ENCODE measurements at places on chromosomes 6 and 20.

DNA sequence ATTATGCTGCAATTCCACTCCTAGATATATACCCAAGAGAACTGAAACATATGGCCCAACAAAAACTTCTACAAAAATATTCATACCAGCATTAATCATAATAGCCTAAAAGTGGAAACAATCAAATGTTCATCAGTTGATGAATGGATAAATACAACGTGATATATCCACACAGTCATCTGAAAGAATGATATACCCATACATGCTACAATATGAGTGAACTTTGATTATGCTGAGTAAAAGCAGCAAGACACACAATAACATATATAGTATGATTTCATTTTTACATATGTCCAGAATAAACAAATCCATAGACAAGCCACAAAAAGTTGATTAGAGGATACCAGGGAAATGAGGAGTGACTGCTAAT, 30.7 kb downstream of the CDK19 start:
- no peak for DNase-seq

- no peak for DNase-seq
Measured at GRCh38 chr20:62796699-62797491, 622 bp downstream of the MRGBP start.

- no peak for DNase-seq
Measured at GRCh38 chr20:42985628-42986027, 204.1 kb downstream of the PTPRT start.

DNA sequence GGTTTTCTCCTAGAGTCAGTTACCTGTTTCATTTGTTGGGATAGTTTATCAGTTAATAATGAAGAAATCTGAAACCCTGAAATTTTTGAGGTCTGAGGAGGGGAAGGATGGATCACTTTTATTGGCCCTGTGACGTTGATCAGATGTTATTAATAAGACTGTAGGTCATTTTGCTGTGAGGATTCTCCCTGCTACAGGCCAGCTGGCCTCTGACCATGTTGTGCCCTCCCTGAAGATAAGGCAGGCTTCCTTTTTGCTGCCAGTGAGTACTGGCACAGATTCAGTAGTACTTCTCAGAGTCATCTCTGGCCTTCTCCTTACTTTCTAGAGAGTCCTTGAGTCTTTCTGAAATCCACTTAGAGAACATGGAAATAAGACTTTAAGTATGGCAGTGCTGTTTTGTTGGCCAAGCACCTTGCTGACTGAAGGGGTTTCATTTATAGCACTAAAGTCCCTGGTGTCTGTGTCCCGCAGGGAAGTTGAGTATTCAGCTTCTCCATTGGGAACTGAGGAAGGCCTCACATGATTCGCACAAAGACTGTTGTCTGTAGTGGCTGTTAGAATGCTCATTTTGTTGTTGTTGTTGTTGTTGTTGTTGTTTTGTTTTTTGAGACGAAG, 202.6 kb downstream of the DTNBP1 start:
- no peak for DNase-seq

DNA sequence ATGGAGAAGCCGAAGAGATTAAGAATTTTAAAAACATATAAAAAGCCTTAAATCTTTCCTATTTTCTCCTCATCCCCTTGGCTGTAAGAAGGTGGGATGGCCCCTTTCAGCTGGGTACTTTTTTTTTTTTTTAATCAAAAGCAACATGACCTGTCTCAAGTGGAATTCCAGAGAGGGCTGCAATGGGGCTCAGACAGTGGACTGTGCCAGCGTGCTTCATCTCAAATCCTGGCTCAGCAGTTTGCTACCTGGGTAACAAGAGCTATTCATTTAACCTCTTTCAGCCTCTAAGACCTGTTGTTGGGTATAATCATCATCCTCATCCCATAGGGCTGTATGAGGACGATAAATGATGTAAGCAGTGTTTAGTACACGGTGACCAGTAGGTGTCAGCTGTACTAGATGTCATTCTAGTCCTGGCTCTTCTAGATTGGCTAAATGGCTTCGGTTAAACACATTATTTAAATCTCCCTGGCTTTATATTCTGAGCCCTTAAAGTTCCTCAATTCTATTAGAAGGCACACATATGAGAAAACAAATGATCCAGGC, 6.9 kb upstream of the PPP1R3G start:
- DNase-seq = no peak

DNA sequence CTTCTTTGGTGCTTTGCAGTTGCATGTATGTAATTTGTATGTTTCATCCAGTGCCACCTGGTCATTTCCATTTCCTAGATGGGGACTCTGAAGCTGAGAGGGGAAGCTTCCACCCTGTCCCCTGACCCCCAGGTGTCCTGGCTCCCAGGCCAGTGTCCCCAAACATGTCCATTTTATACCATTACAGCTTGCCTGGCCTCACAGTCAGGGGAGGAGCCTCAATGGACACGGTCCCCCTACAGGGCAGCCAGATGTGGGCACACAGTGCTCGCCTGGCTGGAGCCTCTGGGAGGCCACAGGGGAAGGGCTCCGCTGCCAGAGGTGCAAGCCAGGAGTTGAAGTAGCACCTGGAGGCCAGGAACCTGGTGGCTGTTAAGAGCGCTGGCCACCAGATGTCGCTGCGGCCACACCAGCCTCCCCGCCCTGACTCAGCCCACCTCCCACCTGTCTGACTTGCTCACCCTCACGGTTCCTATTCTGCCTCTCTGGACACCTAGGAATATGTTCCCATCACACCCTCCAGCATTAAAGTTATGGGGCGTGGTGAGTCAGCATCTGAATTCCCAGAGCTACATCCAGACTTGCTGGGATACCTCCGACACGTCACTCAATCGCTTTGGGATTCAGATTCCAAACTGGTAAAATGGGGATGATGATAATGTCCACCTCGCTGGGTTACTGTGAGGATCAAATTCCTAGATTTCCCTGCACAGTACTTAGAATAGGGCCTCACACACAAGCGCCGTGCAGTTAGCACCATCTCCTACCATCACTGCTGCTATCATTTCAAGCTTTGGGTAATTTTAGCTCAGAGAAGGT, 107.4 kb downstream of the SULF2 start:
- DNase-seq = peak; percentile 54

DNA sequence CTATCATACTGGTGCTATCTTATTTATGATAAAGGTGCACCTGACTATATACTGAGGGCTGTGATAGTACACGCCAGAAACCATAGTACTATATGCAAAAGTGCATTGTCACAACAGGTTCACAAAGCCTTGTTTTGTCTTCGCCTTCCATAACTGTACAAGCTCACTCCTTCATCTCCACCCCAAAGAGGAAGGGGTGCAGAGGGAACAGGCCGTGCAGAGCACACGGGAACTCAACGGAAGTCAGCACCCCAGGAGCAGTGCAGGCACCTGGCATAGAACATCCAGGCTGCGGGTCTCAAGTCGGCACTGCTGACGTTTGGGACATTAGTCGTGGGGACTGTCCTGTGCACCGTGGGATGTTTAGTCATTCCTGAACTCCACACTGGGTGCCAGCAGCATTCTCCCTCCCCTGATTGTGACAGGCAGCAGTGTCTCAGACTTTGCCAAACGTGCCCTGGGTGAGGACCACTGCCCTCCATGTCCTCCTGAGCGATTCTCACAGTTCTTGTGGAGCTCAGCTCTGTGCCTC, 99.7 kb downstream of the PXDC1 start:
- DNase-seq = no peak

- DNase-seq = peak; percentile 31
Measured at GRCh38 chr6:140438346-140438735, 1063.9 kb upstream of the CITED2 start.

DNA sequence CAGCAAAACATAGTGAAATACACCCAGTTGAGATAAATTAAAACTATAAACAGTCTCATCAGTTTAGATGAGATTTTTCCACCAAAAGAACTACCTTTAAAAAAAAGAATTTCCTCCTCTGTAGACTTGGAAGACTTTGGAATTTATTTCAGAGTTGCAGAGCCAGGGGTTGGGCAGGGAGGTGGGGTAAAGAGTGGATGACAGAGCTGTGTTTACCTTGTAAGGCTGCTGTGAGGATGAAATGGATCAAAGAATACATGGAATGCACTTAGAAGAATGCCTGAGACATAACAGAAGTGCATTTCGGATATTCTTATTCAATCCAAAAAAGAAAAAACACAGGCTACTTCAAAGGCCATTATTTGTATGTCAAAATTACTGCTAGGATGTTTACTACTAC, 6.4 kb upstream of the LY86 start:
- no peak for DNase-seq

DNA sequence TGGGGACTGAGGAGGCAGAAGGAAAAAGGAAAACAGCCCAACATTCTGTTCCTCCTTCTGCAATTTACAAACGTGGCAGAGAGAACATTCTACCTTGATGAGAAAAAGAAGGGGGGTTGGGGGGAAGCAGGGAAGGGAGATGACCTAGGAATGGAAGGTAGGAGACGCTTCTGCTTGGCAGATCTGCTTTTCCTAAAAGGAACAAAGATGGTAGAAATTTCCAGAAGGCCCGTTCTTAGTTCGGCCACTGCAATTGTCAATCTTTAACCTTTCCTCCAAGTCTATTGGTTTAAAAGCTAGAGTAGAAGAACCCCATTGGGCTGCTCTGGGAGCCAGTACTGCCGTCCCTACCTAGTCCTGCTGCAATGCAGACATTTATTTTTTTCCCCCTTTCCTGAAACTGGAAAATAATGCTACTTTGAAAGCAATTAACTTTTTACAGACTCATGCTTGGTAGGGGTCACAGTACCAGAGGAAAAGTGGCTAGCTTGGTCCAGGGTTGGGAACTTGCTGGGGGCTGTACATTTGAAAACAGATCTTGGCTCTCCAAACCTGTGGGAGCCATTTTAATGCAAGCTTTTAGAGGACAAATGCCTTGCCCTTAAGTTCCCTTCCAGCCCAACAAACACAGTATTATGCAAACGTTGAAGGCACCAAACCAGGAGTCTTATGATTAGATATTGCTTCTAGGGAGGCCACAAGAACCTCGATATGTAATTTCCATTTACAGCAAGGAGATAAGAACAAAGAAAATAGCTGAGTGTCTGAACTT, 2.6 kb downstream of the ZMYND8 start:
- DNase-seq = peak; percentile 84

- DNase-seq = peak; percentile 18
Measured at GRCh38 chr20:61628901-61629601, 377.0 kb downstream of the CDH4 start.

DNA sequence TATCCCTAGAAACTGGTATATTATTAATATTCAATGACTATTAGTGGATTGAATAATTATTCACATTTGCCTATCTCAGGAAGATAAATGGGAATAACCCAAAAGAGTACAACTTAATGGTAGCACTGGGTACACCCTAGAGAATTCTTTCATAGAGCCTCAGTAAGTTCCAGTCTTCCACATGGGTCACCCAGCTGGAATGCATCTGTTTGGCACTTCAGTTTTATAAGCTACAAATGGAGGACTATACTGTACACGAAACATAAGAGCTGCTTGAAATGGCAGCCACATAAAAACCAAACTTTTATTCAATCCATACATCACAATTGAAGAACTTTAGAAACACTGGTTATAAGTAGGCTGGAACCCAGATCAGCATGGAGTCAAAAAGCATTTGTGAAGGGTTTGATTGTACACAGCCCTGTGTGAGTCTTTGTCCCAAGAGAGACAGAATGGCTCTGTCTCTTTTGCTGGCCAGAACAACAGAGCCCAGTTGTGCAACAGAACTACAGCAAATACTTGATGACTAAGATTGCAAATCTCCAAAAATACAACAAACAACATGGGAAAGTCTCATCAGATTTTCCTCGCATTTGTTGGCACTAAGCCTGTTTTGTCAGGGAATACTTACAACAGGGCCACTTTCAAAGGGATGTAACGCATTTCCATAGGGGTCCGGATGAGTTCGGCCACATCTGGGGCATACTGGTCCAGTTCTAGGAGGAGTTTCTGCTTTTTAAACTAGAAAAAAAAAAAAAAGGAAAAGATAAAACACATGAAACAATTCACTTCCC, 39.5 kb downstream of the PIGU start:
- peak; percentile 91 for DNase-seq

- DNase-seq = no peak
Measured at GRCh38 chr6:54284161-54284860, 23.9 kb upstream of the TINAG start.

DNA sequence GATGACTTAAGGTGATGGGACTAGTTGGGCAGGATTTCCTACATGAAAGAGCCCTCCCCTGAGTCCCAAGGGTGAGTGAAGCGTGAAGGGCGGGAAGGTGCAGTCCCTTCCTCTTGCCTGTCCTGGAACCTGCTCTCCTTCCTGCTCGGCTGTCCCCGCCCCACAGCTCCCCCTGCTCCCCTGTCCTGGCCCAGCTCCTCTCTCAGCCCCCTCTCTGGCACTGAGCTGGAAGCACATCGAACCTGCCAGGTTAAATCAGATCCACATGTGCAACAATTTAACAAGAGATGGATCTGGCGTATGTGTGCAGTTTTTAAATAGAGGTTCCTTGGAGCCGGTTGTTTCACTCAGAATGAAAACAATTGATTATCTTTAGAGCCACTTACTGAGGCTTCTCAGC, 95.0 kb downstream of the LRFN2 start:
- no peak for DNase-seq

DNA sequence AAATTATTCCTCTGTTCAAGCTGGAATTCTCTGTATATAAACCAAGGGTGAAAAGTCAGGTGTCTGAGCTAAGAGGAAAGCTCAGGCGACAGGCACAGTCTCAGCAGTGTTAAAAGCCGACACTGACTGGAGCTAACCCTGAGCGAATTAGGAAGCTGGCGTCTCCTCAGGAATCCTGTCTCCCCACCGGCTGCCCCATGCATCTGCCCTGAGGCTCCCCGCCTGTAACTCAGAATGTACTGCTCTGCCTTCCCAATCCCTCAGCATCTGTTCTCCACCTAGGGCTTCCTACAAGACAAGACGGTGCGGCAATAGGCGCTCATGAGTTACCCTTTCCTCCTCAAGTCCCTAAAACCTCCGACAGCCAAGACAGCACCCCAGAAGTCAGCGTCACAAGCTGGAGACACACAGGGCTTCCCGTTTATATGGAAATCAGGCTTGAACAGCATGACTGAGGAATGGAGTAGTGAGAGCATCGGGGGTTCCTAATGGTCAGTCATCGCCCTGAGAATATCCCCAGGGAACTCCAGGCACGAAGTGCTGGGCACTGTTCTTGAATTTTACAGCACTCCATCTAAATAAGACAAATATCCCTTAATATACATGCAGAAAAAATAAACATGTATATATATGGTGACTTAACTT, 33.5 kb downstream of the WDR27 start:
- no peak for DNase-seq

Data from choroid plexus epithelial cell (primary cell).